Suppressor macrophage (primary cell): ENCODE measurements at places on chromosomes 1 and 21.

DNA sequence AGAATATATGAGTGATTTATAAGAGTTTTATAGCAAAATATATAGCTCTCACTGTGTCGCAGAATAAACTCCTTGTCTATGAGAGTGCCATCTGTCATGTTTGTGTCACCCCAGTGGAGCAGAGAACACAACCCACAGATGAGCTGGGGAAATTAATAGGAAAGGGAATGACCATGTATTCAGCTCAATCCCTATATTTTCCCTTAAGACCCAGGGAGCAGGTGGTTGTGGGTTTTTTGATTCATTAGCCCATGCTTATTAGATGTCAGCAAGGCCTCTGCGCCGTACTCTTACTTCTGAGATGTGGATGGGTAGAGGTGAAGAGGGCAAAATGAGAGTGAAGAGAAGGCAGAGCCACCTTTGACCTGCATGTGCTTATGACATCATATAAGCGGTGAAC lies 4.1 kb upstream of the GREM2 start:
- no peak for DNase-seq

- DNase-seq, result peak; percentile 59
These were observed 99.4 kb downstream of the TSEN15 start for GRCh38 chr1:184150776-184151531.

- no peak for DNase-seq
These were observed 73.3 kb downstream of the CACNA1E start for GRCh38 chr1:181556631-181557030.

- DNase-seq, result peak; percentile 10
These were observed 2.2 kb upstream of the SPRR4 start for GRCh38 chr1:152968248-152968647.

DNA sequence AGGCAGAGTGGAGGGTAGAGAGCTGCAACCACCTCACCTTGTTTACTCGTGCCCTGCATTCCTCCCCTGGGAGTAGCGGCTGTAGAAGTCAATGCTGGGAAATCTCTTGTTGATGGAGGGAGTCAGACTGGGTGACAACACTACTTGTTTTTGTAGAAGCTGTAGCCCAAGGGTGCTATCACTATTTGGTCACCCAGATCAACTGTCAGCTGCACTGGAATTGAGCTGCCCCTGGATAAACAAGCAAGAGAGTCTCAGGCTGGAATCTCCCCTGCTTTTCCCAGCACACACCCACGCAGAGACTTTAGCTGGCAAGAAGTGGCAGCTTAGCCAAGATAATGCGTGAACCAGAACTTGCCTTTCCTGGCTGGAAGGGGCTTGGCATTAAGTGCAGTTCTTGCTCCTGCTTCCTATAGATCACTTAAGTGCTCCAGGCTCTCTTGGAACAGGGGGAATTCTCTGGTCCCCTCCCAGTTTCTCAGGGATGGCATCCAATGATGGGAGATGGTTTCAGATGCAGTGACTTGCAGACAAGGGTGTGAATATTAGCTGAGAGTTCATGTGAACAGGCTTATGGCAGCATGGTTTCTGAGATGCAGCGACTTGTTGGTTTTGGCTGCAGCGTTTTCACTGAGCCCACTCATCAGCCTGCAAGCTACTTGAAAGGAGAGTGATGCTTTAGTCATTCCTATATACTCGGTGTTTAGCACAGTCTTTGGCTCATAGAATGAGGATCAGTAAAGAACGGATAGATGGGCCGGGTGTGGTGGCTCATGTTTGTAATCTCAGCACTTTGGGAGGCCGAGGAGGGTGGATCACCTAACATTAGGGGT lies 16.8 kb downstream of the ATP2B4 start:
- no peak for DNase-seq

GRCh38 chr1:83850834-83851233 lies 148.1 kb downstream of the TTLL7 start:
- DNase-seq, result no peak

GRCh38 chr1:40861224-40862003 lies 749 bp downstream of the CITED4 start:
- DNase-seq, result peak; percentile 65

GRCh38 chr1:3459940-3460671 lies 5.6 kb downstream of the ARHGEF16 start:
- no peak for DNase-seq

GRCh38 chr1:44301442-44301841 lies 53.6 kb downstream of the ERI3 start:
- no peak for DNase-seq

DNA sequence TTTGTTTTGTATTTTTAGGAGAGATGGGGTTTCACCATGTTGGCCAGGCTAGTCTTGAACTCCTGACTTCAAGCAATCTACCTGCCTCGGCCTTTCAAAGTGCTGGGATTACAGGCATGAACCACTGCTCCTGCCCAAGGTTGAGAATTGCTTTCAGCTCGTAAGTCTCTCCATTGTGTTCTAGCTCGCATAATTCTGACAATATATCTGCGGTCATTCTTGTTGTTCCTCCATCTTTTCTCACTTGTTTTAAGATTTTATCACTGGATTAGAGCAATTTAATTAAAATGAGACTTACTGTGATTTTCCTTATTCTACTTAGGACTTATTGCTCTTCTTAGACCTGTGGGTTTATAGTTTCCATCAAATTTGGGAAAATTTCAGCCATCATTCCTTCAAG lies 102.9 kb downstream of the AHCTF1 start:
- DNase-seq, result no peak

DNA sequence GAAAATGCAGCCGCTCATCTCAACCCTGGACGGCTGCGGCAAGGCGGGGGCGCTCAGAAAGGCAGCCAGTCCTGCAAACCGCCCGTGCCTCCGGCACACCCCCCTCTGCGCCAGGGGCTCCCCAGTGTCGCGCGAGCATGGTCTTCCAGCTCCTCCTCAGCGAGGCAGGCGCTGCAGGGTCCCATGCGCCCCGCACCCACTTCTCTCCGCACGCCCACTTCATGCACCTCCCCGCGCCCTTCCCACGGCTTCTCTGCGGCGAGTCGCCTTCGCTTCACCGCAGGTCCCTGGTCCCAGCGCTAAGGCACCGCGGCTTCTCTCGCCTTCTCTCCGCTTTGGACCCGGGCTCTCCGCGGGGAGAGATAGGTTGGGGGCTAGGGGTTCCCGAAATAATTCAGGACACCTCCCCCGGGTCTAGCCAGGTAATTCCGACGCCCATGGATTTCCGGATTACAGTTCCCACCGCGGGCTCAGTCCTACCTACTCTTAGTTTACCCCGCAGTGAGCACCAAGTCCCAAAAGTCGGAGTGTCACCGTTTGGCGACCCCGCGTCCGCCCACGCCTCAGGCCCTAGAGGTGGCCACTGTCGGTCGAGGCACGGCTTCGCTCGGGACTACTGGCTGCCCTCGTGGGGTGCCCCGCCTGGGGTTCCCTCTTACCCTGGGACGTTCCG lies 67.5 kb downstream of the SYT2 start:
- no peak for DNase-seq

GRCh38 chr1:93845538-93846205 lies 33.3 kb downstream of the DNTTIP2 start:
- no peak for DNase-seq

- no peak for DNase-seq
These were observed 37.1 kb downstream of the SSX2IP start for GRCh38 chr1:84653130-84653677.

GRCh38 chr1:189607477-189608096 lies 870.1 kb downstream of the BRINP3 start:
- DNase-seq, result no peak

- DNase-seq, result peak; percentile 56
These were observed 86.9 kb upstream of the KCNE2 start for GRCh38 chr21:34276711-34277425.

- no peak for DNase-seq
These were observed 327.8 kb downstream of the PAPPA2 start for GRCh38 chr1:176790786-176791185.
